Kasumi-1 (cell line): ENCODE measurements at places on chromosomes 3 and 15.

- DNase-seq: no peak
These were observed 252.6 kb downstream of the PLCL2 start for GRCh38 chr3:17137321-17137826.

- peak; percentile 10 for DNase-seq
These were observed 126.7 kb downstream of the UACA start for GRCh38 chr15:70636540-70637165.

- no peak for DNase-seq
These were observed 307.1 kb downstream of the VPS13C start for GRCh38 chr15:61753018-61753710.

DNA sequence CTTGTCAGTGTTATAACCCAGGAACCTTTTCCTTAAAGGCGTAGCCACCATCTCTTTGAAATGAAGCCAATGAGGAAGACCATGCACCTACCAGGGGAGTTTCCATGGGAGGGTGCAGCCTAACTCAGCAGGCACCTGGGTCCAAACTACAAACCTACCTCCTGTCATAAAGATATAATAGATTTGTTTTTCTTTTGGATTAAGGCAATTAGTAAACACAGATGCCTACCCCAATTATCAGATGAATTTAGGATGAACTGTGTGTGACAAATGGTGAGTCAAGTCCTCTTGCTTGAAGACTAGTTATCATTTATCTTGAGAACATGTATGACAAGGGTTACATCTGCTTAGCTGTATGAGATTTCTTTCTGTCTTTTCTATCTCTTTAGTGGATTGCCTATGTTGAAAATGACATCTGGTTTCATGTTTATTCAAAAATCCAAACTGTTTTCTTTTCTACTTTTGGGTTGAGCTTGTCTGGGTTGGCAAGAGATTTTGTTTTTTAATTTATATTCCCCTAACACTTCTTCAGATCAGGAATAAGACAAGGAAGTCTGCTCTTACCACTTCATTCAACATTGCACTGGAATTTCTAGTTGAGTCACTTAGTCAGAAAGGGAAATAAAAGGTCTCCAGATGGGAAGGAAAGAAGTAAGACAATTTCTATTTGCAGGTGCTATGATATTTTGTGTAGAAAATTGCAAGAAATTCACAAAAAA is 149.9 kb downstream of the NEK10 start:
- DNase-seq: no peak

- DNase-seq: no peak
These were observed 61.3 kb downstream of the ABHD2 start for GRCh38 chr15:89149501-89150101.

DNA sequence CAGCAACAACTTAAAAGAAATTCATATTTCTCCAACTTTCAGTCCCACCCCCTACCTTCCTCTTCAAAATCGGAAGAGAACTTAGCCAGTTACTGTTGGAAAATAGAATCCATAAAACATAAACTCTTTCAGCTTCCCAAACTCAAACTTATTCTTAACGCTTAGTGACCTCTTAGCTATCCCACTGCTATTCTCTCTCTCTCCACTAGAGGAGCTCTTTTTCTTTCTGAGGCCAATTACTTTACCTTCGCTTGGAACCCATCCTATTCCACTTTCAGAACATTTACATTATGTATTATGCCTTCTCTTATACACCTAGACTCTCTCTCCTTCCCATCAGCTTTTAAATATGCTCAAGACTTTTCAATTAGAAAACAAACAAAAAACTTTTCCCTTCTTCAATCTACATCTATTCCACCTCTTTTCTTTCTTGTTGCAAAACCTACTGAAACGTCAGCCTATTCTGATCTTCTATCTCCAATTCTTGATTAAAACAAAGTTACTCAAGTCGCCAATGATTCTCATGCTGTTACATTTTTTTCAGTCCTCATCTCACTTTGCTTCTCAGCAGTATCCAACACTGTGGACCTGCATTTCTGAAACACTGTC is 13.4 kb upstream of the GHSR start:
- peak; percentile 62 for DNase-seq

DNA sequence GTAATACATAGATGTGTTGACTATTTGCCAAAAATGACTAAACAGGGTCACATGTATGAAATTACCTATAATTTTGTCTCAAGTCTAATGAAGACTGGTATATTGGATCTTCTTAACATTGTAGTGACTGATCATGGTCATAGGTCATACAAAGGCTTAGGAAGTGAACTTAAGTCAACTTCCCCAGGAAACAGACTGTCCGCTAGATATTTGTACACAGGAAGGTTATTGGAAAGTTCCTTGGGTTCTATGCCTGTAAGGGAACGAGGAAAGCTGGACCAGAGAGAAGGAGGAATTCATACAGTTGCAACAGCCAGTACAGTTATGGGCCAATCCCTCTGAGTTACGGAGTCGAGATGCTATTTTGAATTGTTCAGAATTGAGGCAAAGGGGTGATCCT is 462.0 kb upstream of the THRB start:
- no peak for DNase-seq

- DNase-seq: peak; percentile 48
These were observed 152.7 kb downstream of the CD47 start for GRCh38 chr3:107938143-107938542.

DNA sequence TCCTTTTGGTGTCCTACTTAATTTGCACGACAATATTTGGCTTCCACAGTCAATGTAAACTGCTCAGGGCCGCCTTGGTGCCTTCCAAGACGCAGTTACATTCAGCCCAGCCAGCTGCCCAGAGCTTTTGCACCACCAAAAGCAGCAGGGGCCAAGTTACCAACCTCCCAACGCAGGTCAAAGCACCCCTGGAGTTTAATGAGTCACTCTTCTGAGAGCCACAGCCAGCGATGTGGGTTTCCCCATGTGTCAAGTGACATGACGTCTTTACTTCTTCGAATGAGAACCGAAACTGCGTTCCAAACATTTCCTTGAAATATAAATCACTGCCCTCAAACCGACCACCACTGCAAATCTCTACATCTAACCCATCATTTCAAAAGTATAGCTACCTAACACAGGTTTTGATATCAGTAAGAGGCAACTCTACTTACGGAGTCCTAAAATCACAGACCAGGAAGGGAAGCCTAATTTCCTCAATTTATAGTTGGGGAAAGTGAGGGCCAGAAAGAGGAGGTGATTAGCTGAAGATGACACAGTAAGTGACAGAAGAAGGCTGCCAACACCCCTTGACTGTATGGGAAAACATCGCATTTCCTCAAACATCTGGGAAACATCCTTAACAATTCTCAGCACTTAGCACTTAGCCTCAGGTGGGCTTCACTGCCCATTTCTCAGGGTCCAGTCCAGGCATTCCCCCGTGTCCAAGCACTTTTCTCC is 24.5 kb downstream of the MB21D2 start:
- no peak for DNase-seq

DNA sequence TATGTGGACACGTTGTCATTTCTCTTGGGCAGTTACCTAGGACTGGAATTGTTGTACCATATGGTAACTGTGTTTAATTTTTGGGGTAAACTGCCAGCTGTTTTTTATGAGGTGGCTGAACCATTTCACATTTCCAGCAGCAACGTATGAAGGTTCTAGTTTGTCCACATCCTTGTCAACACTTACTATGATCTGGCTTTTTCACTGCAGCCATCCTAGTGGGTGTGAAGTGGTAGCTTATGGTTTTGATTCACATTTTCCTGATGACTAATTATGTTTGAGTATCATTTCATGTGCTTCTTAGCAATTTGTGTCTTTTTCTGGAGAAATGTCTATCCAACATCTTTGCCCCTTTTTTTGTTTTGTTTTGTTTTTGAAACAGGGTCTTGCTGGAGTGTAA is 96.2 kb downstream of the VGLL4 start:
- DNase-seq: no peak

- DNase-seq: no peak
These were observed 117.6 kb downstream of the PDE8A start for GRCh38 chr15:85099195-85099803.

- DNase-seq: peak; percentile 68
These were observed 277 bp upstream of the DALRD3 start for GRCh38 chr3:49018707-49019006.

GRCh38 chr15:77798847-77799246 is 166.1 kb upstream of the LINGO1 start:
- no peak for DNase-seq

DNA sequence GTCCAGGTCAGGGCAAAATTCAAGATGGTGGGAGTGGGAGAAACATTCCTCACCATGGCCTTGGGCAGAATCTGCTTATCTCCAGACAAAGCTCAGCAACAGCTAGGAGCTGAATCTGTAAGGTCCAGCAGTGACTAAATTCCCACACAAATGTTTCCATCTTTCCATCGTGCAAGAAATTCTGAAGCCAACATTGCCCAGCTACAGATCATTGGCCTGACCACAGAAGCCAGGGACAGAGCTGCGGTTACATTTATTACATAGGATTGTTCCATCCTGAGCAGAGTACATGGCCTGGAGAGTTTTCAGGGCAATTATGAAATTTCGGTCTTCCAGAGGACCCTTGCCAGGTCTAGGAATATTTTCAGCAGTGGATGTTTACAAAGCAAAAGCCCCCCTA is 100.3 kb downstream of the LIPC start:
- DNase-seq: no peak

DNA sequence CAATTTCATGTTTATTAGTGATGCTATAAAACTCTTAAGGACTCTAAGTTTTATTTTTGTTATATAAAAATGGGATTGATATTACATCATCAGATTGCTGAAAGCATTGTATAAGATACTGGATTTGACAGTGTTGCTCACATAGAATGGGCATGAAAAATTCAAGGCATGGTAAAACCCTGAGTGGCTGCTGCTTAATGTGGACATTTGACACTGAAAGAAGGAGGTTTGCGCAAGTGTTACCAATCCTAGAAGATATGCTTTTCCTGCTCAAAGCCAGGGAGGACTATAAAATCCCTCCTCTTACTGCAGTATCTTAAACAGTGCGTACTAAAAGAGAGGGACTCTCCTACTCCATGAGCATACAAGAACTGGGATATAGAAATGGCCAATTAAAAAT is 65.8 kb upstream of the PTX3 start:
- no peak for DNase-seq

DNA sequence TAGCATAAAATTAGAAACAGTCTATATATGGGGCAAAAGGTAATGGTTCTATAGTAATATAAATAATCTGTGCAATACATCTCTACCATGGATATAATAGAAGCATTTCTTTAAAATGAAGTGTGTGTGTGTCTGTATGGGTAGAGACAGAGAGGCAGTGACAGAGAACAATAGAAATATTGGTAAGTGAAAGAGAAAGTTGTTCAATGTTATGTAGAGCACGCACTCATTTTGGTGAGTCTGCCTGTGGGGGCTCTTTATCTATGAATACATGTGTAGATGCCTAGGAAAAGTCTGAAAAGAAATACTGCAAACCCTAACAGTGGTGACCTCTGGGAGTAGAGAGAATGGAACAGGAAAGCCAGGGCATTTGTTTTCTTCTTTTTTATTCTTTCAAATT is 182.6 kb downstream of the STAC start:
- no peak for DNase-seq
